ENCODE measurements at places on chromosomes 6 and 20.

- no peak overlapping the region for H3K27ac ChIP-seq
- no peaks in the 10 kb centered on the region for H3K36me3 ChIP-seq
- no peak overlapping the region for H3K4me3 ChIP-seq
- DNase-seq = no peak
- no peaks in the 10 kb centered on the region for H3K4me1 ChIP-seq
Measured at GRCh38 chr6:119259027-119259426, 90.5 kb downstream of the MAN1A1 start.

- no peak overlapping the region for H3K27ac ChIP-seq
- no peaks in the 10 kb centered on the region for H3K27me3 ChIP-seq
- H3K4me3 ChIP-seq = no peak overlapping the region
- H3K36me3 ChIP-seq = peaks cover 2% of the 10 kb centered on the region
- peaks cover 9% of the 10 kb centered on the region for H3K4me1 ChIP-seq
- no peak for DNase-seq
Measured at GRCh38 chr6:144346719-144347447, 61.7 kb downstream of the UTRN start.

DNA sequence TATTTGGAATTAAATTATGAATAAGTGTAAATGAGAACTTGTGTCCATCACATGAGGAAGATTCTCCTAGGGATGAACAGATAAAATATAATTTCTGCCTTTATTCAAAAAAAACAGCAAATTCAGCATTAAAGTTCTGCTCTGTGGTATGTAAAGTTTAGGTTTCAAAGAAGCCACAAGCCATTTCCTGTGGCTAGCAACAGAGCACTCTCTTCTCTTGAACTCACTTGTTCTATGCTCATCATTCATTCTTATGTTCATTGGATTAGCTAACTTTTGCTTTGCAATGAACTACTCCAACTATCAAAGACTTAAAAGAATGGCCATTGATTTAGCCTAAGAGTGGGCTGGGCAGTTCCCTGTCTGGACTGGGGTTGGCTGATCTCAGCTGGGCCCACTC, 20.8 kb upstream of the SNRPB2 start:
- no peaks in the 10 kb centered on the region for H3K27me3 ChIP-seq
- H3K36me3 ChIP-seq = peaks cover 14% of the 10 kb centered on the region
- no peaks in the 10 kb centered on the region for H3K4me1 ChIP-seq
- H3K27ac ChIP-seq = no peak overlapping the region
- H3K4me3 ChIP-seq = no peak overlapping the region

- H3K27ac ChIP-seq = no peak overlapping the region
- peaks cover 10% of the 10 kb centered on the region for H3K36me3 ChIP-seq
- H3K27me3 ChIP-seq = no peaks in the 10 kb centered on the region
- H3K4me1 ChIP-seq = no peaks in the 10 kb centered on the region
- no peak overlapping the region for H3K4me3 ChIP-seq
- no peak for DNase-seq
Measured at GRCh38 chr20:46568570-46569129, 18.2 kb upstream of the OCSTAMP start.

GRCh38 chr20:46713957-46714834, 4.7 kb downstream of the SLC2A10 start:
- no peak overlapping the region for H3K27ac ChIP-seq
- no peaks in the 10 kb centered on the region for H3K27me3 ChIP-seq
- no peaks in the 10 kb centered on the region for H3K36me3 ChIP-seq
- H3K4me3 ChIP-seq = no peak overlapping the region
- DNase-seq = no peak
- no peaks in the 10 kb centered on the region for H3K4me1 ChIP-seq

- H3K4me3 ChIP-seq = no peak overlapping the region
- no peak for DNase-seq
- H3K27ac ChIP-seq = peak overlapping the region; percentile 55
- H3K27me3 ChIP-seq = no peaks in the 10 kb centered on the region
Measured at GRCh38 chr6:11586117-11586516, 48.6 kb downstream of the TMEM170B start.

- H3K36me3 ChIP-seq = peaks cover 2% of the 10 kb centered on the region
- H3K27ac ChIP-seq = no peak overlapping the region
- no peak for DNase-seq
- peak overlapping the region; percentile 99 for H3K4me3 ChIP-seq
Measured at GRCh38 chr6:49462071-49462470, 982 bp downstream of the MMUT start.

DNA sequence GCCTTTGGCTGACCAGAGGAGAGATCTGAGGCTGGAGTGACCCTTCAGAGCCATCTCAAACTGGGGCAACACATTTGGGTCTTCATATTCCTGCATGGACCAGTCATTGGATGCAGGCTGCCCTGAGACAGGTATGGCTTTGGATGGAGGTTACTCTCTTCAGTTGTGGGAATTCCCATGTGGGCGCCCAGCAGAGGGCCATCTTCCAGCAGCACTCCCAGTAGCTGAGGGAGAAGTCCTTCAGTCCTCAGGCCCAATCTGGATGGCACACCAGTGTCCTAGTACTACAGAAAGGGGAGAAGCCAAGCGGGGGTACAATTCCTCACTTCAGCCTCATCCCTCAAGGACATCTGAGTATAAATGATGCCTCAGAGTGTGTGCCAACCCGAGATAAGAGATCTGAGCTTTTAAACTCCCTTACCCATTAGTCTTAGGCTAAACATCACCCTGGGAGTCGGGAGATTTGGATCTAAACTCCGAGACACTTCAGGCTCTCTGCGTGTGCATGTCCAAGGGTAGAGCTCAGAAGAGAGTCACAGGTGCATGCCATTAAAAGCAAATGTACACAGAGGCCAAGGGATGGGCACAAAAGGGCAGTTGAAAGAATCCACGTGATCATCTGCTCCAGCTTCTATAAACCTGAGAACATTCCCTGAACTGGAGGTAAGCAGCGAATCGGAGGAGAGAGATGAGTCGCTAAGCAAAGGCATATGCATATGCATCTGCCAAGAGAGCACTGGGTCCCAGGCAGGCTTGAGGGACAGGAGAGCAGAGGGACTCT, 204.6 kb downstream of the CD83 start:
- no peak overlapping the region for H3K4me3 ChIP-seq
- H3K27me3 ChIP-seq = no peaks in the 10 kb centered on the region
- peaks cover 3% of the 10 kb centered on the region for H3K4me1 ChIP-seq
- peak; percentile 68 for DNase-seq
- no peak overlapping the region for H3K27ac ChIP-seq
- no peaks in the 10 kb centered on the region for H3K36me3 ChIP-seq

DNA sequence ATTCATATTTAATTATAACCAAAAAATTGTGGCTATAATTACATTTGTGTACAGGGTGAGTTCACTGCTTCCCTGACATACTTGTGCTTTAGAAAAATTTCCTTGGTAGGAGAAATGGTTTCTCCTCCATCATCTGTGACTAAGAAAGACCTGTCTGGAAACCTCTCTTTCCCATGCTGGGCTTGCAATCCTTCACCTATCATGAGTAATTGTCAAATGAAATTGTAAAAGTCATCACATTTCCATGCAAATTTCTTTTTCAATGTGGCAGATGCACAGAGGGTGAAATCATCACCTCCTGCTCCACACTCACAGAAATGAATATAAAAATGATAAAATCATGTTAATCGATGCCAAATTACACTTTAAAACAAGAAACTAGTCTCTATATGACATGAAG, 1.5 kb upstream of the SIRPB1 start:
- no peak overlapping the region for H3K4me3 ChIP-seq
- DNase-seq = no peak
- no peak overlapping the region for H3K27ac ChIP-seq
- H3K27me3 ChIP-seq = no peaks in the 10 kb centered on the region
- no peaks in the 10 kb centered on the region for H3K36me3 ChIP-seq

GRCh38 chr6:117955684-117956256, 48.7 kb downstream of the SLC35F1 start:
- no peak overlapping the region for H3K27ac ChIP-seq
- H3K27me3 ChIP-seq = no peaks in the 10 kb centered on the region
- H3K4me3 ChIP-seq = no peak overlapping the region
- no peaks in the 10 kb centered on the region for H3K4me1 ChIP-seq

DNA sequence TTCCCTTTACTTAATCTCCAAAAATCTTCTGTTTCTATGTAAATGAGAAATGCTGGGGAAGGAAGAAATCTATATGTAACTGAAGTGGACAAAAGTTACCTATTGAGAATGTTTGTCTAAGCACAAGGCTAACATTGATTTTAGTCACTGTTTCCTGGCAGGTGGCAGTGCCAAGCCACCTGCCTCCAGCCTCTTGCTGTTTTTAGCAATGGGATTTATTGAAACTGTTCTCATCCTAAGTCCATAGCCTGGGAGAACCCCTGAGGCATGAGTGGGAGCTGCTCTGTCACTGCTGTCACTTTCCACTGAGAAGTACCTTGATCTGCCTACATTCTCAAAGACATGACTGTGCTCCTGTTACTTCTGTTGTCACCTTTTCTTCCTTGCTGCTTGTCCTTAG, 14.7 kb downstream of the ENPP3 start:
- DNase-seq = no peak
- no peaks in the 10 kb centered on the region for H3K27me3 ChIP-seq
- H3K36me3 ChIP-seq = no peaks in the 10 kb centered on the region
- H3K4me3 ChIP-seq = no peak overlapping the region

- H3K27me3 ChIP-seq = no peaks in the 10 kb centered on the region
- DNase-seq = no peak
- no peak overlapping the region for H3K4me3 ChIP-seq
- peaks cover 18% of the 10 kb centered on the region for H3K36me3 ChIP-seq
- no peaks in the 10 kb centered on the region for H3K4me1 ChIP-seq
Measured at GRCh38 chr20:49034070-49034732, 11.9 kb upstream of the CSE1L start.

DNA sequence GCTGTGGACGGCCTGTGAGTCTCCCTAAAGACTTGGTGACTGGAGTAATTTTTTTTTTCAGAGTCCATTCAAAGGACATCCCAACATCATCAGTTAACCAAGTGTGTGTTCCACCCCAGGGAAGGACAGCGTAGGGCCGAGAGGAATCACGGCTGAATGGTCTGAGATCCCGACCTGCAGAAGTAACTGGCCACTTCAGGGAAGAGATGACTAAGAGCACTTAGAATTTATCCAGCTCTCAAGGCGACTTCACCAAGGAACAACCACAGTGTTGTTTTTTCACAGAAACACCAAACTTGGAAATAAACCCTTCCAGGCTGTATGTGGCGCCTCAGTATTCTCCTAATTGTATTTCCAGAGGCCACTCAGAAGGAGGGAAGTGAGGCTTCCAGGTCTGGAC, 231.6 kb downstream of the FNDC1 start:
- no peaks in the 10 kb centered on the region for H3K27me3 ChIP-seq
- H3K4me1 ChIP-seq = no peaks in the 10 kb centered on the region
- no peak for DNase-seq
- no peaks in the 10 kb centered on the region for H3K36me3 ChIP-seq
- no peak overlapping the region for H3K4me3 ChIP-seq

DNA sequence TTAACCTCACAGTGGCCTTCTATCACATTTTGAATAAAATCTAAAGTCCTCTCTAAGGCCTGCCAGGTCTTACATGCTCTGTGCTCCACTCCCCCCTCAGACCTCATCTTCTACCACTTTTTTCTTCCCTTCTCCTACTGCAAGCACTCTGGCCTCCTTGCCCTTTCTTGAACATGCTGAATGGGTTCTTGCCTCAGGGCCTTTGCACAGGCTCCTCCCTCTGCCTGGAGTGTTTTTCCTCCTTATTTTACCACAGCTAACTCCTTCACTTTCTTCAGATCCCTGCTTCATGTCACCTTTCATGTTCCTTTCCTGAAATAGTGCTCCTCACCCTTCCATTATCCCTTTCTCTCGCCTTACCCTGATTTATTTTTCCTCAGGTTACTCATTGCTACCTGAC, 97.9 kb upstream of the FOXP4 start:
- peaks cover 5% of the 10 kb centered on the region for H3K4me1 ChIP-seq
- H3K27ac ChIP-seq = no peak overlapping the region
- no peaks in the 10 kb centered on the region for H3K27me3 ChIP-seq
- no peak for DNase-seq
- H3K4me3 ChIP-seq = no peak overlapping the region

- H3K4me1 ChIP-seq = peaks cover 21% of the 10 kb centered on the region
- H3K27ac ChIP-seq = no peak overlapping the region
- no peaks in the 10 kb centered on the region for H3K36me3 ChIP-seq
Measured at GRCh38 chr6:143961886-143962878, 45.9 kb downstream of the PLAGL1 start.

DNA sequence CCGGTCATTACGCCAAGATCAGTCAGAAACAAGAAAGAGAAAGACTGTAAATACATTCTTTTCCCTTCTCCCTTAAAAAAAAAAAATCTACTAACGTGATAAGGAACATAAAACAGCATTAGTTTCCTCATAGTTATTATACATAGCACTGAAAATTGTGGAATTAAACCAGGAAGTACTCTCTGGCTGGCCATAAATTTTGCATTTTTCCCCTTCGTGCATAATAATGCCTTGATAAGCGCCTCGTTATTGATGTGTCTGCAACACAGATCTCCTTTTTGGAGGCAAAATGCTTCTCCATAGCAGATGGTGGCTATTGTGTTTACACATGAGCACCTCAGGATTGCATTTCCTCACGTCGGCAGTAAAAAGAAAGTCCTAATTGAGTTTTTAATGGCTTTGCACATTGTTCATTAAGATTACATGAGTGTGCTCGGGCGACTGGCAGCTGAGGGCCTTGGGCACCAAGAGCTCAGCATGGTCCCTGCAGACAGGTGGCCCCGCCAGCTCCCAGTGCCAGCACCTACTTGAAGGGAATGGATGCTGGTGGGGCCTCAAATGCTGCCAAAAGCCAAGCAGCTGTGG, 394.5 kb downstream of the PTPRT start:
- DNase-seq = no peak
- no peaks in the 10 kb centered on the region for H3K4me1 ChIP-seq
- H3K4me3 ChIP-seq = no peak overlapping the region
- no peak overlapping the region for H3K27ac ChIP-seq
- H3K27me3 ChIP-seq = no peaks in the 10 kb centered on the region

DNA sequence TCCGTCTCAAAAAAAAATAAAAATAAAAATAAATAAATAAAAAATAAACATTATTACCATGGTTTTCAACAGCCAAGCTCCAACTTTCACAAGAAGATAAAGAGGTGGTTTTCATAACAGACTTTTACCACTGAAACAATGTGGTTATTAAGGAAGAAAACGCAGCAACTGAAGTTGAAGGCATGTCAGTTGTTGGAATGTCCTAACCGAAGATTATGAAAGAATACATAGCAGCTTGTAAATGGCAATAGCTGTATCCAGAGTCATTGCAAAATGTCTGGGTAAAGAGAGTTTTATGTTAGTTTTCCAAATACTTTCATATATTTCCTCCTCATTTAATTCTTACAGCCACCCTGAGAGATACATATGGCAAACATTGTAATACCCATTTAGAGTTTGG, 161.6 kb upstream of the MARCKS start:
- no peaks in the 10 kb centered on the region for H3K36me3 ChIP-seq
- H3K4me3 ChIP-seq = no peak overlapping the region
- no peaks in the 10 kb centered on the region for H3K27me3 ChIP-seq
- no peak for DNase-seq

GRCh38 chr6:106124437-106125430, 38.6 kb downstream of the PRDM1 start:
- DNase-seq = no peak
- H3K4me1 ChIP-seq = no peaks in the 10 kb centered on the region
- H3K36me3 ChIP-seq = no peaks in the 10 kb centered on the region
- H3K4me3 ChIP-seq = no peak overlapping the region

All from H9 (cell line).